ENCODE measurements at places on chromosomes 5 and 9.

DNA sequence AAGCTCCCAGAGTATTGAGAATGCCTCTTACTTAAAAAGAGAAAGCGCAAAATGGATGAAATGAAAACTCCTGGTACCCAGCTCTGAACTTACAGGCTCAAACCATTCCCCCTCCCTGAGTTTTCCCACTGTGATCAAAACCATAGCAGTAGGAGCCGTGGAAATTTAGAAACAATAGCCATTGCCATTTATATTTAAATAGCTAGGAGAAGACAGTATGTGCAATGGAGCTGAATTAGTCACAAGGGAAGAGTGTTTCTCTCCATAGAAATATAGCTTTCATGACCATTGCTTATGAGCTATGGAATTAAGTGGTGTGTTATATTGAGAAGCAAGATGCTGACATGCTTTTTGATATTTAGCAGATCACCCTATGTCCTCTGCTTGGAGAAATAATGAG is 84.6 kb downstream of the PCSK5 start:
- DNase-seq, result no peak

- no peak for DNase-seq
Observed at GRCh38 chr9:80449513-80449912, 877.7 kb downstream of the TLE4 start.

DNA sequence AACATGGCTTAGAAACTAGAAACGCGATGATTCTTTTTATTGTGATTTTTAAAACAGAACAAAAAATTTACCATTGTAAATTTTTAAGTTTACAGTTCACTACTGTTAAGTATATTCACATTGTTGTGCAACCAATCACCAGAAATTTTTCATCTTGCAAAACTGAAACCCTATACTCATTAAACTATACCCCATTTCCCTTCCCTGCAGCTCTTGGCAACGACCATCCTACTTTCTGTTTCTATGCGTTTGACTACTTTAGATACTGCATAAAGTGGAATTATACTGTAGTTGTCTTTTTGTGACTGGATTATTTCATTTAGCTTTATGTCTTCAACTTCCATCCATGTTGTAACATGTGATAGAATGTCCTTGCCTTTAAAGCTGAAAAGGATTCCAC is 52.5 kb downstream of the SPOCK1 start:
- no peak for DNase-seq

DNA sequence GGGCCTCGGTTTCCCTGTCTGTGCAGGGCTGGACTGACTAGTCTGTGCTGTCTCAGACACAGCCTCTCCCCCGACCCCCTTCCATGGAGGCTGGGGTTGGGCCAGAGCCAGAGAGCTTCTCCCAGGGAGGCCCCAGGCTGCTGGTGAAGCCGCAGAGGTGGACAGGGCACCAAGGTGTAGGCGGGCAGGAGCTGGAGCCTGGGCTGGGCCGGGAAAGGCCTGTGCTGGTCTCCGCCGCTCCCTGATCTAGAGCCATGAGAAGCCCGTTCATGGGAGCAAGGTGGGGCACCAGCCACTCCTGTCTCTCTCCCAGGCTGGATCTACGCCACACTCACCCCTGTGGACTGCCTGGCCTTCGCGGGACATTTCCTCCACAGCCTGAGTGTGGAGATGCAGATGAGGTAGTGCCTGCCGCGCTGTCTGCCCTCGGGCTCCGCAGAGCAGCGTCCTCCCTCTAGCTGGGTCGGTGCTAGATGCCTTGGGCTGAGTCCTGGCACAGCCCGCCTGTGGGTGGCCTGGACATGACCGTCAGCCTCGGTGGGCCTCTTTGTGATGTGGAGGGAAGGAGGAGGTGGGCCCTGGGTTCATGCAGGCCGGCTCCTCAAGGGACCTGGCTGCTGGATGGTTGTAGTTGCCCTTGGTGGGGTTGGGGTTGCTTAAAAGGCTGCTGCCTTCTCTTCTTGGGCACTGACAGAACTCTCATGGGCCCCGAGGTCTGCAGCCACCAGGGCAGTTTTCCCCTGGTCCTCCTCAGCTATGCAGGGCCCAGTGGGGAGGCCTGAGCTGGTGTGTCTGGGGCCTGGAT is 79.4 kb downstream of the PHF2 start:
- no peak for DNase-seq

GRCh38 chr5:131720714-131721113 is 76.1 kb downstream of the FNIP1 start:
- DNase-seq, result no peak

GRCh38 chr9:88680041-88680440 is 145.1 kb downstream of the NXNL2 start:
- DNase-seq, result no peak

DNA sequence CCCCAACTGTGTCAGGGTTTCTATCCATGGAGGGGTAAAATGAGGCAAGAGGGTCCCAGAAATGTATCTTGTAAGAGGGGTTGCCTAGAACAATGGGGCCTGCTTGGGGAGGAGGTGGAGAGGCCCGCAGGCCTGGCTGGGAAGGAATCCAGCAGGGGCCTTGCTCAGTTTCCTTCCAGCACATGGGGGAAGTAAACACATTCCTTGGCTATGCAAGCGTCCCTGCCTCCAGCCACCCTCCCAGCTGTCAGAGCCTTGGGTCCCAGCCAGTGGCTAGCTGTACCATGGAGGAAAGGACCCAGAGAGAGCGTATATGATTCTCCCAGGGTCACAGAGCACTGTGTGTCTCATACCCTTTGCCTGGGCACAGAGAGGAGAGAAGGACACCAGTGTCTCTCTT is 71.1 kb upstream of the IL17B start:
- no peak for DNase-seq

- DNase-seq, result no peak
Observed at GRCh38 chr9:109289186-109289585, 31.7 kb downstream of the EPB41L4B start.

DNA sequence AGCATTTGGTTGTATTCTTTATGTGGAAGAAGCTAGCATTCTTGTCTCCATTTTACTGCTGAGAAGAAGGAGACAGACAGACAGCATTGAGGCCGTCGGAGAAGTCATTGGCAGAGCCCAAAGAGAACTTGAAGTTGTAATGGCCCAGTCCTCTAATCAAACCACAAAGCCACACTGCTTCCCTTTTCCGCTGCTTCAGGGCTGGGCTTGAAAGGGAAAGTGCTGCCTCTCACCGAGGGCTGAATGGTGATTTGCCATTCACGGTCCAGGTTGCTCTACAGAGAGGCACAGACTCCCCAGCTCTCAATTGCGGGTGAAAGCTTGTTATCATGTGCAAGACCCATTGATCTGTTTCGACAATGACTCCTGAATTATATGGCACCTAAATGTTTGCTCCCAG is 25.6 kb upstream of the POU4F3 start:
- DNase-seq, result no peak

- DNase-seq, result no peak
Observed at GRCh38 chr5:84045964-84046363, 325.3 kb upstream of the HAPLN1 start.

- DNase-seq, result no peak
Observed at GRCh38 chr5:134813827-134814226, 31.9 kb upstream of the C5orf24 start.

DNA sequence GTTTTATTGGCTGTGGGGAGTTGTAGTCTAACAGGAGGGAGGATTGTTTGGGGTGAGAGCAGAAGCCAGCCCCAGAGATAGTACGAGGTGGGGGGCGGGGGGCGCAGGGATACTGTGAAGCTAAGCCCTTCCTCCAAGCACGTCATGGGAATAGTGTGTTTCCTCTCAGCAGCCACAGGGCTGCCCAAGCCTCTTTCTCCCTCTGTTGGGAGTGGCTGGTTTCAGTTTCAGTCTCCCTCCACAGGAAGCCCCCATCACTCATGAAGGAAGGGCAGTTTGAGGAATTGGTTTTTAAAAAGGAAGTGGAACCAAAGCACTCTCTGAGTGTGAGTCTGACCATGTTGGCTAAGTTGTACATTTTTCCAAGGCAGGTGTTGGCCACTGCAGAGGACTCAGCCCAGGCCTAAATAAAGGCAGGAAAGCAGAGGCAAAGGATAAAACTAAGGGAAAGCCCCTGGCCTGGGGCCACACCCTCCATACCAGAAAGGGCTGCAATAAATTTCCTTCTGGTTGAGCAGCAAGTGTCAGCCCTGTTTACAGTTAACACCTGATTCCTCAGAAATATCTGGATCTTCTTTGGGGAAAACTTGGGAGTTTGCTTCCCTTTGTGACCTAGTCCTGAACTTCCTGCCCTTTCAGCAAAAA is 3.2 kb downstream of the RAB24 start:
- peak; percentile 84 for DNase-seq

- DNase-seq, result no peak
Observed at GRCh38 chr5:113652161-113652560, 138.7 kb downstream of the YTHDC2 start.

DNA sequence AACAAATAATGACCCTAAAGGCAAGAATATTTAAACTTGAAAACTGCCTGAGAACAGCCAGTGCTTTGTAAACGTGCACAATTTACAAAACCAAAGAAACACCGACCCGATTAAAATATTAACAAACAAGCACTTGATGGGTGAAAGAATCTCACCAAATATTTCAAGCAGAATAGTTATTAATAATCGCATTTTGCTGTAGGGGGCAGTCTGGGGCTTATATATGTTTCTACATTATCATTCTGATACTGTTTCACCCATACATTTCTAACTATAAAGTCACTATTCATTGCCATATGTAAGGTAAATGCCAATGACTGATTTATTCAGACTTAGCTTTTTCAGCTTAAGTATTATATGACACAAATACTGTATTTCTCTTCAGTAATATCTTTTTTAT is 37.7 kb downstream of the UBAP2 start:
- DNase-seq, result no peak

DNA sequence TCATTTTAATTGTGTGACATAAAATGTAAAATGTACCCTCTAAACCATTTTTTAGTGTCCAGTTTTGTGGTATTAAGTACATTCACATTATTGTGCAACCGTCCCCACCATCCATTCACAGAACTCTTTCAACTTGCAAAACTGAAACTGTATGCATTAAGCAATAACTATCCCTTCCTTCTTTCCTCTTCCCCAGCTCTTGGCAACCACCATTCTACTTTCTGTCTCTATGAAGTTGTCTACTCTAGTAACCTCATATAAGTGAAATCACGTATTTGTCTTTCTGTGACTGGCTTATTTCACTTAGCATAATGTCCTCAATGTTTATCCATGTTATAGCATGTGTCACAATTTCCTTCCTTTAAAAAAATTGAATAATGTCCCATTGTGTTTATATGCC is 142.4 kb downstream of the C9orf152 start:
- no peak for DNase-seq

- peak; percentile 80 for DNase-seq
Observed at GRCh38 chr5:131679911-131680310, 44.9 kb upstream of the RAPGEF6 start.

GRCh38 chr5:156322666-156323065 is 4.3 kb upstream of the SGCD start:
- DNase-seq, result no peak

DNA sequence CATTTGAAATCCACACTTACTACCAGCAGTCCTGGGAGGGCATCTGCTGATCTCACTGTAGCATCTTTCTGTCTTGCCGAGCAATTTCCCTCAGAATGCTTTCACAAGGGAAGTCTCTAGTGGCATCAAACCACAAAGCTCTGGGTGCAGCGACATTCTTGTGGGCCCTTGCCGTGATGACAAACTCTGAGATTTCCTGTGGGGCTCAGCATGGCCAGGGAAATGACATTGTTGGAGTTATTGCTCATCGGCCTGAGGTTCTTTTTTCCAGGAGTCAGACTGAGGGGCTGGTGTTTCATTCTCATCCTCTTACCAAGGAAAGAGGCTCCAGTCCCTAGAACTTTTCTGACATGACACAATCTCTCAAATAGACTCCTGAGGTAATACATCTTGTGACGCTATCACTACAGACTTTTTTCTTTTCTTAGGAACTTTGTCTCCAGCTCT is 51.4 kb downstream of the PFDN1 start:
- peak; percentile 87 for DNase-seq

DNA sequence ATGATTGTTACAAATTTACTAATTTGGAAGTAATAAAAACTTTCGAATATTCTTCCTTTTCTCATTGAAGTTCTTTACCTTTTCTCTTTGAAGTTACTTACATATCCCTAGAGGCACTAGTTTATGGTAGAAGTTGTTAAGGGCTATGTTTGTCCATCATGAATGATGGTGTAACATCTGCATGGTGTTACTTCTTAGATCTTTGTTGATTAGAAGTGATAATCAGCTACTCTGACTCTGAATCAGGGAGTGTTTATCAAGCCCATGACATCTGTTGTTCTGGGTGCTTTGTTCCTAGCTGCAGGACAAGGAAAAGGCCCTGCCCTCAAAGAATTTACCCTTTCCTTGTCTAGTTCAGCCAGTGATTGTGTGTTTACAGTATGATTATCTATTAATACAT is 32.9 kb downstream of the MAP3K1 start:
- no peak for DNase-seq

DNA sequence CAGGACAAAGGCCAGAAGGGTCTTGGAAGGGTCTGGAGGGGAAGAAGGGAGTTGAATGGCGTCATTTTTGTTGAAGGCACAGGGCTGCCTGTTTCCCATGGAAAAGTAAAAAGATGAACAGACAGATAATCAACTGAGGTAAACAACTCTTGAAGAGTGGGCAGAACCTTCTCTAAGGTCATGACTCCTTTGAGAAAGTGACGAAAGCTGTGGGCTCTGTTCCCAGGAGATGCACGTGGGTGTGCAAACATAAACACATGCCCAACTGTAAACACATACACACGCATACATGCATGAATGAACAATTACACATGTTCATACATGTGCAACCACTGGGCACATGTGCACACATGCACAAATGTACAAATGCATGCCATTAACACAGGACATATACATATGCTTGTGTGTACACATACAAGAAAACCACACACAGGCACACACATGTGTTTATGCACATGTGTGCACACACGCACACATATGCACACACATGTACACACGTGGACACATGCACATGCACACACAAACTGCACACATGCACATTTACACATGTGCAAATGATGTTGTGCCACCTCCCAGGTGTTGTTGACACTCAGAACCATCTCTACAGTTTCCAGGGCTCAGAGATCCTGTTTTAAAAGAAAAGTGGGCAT is 143.3 kb downstream of the GADD45G start:
- DNase-seq, result no peak

DNA sequence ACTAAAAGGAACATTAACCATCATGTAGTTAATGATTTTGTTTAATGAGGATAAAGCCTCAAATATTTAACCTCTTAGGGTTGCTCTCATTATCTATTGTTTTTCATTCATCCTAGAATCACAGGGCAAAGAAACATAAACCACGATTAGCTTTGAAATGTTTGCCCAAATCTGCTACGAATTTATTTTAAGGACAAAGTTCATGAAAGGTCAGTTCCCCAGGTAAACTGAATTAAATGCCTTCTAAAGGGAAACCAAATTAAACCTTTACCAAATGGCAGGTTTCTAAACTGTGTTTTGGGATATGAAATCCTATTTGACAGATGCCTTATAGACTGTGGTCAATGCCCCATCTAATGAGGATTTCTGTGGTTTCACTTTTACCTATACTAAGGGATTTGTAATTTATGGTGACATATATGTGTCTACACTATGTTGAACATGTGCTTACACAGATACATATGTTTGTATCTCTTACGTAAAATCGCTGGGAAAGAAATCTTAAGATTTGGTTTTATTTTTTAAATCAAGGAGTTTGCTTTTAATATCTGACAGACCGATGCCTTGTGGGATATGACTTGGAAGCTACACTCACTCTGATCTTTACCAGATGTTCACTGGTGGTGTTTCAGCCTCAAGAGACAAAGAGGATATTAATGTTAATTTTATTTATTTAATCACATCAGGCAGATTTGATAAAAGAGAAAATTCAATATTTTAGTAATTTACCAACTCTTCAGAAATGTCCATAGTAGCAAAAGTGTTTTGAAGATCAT is 188.4 kb downstream of the GLIS3 start:
- DNase-seq, result no peak

- no peak for DNase-seq
Observed at GRCh38 chr5:157721159-157721558, 10.1 kb upstream of the THG1L start.

- DNase-seq, result no peak
Observed at GRCh38 chr9:16817002-16817401, 53.5 kb downstream of the BNC2 start.
